ENCODE measurements at places on chromosomes 11 and 22. TPM values are rescaled to one million over a fixed set of nuclear protein-coding genes. Genes with fewer than 3 reads are reported as not detected.

DNA sequence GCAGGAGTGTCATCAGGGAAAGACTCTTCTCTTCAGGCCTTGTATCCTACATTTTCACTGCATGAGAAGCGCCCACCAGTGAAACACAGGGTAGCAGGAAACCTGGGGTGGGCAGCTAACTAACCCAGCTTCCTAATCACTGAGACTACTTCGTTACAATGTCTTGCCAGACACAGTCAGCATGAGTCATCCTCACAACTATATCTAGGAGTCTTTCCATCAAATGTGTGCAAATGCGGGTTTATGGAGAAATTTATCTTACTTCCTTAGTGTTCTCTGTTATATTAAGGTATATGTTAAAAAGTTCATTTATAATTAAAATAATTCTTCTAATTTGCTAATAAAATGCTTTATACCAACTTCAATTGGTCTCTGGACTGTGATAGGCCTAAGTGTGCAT, 79.9 kb upstream of the RAB1B start:
- DNase-seq: no peak

DNA sequence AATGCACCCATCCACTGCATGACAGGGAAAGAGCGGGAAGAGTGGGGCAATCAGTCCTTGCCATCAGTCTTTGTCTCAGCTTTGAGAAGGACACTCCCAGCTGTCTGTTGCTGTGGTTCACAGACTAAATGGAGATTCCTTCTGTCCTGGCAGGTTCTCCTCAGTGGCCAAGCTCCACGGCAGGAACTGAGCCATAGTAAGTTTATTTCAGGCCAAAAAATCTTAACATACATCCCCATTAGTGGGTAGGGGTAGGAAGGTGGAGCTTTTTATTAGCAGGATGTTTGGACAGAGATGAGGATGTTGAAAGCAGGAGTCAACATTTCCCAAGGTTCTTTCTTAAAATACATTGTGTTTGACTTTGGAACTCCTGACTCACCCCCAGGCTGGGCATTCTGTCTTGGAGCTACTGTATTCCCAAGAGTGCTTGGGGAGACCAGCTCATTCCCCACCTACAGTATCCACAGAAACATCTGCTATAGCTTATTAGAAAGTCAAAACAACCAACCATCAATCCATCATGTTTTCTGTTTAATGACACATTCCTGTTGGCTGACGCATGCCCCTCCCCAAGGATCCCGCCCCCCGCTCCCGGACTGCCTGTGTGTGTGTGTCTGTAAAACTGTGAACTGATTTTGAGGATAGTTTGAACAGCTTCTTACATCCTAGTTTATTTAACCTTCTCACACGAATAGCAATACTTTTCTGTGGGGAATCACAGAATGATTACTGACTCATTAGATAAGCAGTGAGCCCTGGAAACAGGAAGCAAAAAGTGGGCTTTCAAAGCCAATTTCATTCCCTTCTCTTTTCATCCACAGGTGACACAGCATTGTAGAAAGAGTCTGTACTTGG, 109.5 kb downstream of the CCDC81 start:
- no peak for DNase-seq

Gene SF3B2
- total RNA-seq: 241 TPM

DNA sequence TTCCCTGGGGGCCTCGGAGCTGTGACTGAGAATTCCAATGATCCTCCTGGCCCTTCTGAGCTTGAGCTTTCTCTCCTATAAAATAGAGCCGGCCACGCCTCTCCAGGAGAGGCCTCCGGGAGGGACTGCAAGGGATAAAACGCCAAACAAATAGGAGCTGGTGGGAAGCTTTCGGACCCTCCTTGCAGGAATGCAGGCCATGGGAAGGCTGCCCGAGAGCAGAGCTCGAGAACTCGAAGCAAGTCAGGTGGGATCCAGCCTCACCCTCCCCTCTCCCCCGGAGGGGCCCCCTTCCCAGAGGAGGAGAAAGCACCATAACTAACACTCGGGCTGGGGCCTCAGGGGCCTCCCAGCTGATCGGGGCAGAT, 34.6 kb downstream of the FLRT1 start:
- DNase-seq: no peak

GRCh38 chr22:50074551-50075530, 10.4 kb downstream of the MLC1 start:
- DNase-seq: no peak

DNA sequence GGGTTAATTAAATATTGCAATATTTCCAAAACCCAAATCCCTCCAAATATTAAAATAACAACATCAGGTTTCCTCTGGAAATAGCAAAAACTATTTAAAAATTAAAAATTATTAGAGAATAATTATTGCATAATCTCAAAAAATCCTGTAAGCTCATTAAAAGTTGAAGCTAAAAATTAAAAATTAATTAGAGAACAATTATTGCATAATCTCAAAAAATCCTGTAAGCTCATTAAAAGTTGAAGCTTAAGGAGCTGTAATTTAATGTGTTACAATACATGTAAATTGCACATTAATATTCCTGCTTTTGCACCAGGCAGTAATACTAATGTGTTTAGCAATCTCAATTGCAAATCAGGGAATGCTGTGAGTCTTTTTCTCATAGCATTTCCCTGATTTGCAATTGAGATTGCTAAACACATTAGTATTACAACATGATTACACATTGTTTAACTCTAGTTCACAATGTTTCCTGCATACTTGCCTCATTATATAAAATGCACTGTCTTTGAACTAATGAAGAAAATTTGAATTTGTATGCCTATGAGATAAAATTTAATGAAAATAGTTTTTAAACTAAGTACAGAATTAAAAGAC, 247.7 kb downstream of the GUCY1A2 start:
- DNase-seq: no peak

Gene MS4A12
- total RNA-seq: not detected

Gene GRM5
- total RNA-seq: not detected

DNA sequence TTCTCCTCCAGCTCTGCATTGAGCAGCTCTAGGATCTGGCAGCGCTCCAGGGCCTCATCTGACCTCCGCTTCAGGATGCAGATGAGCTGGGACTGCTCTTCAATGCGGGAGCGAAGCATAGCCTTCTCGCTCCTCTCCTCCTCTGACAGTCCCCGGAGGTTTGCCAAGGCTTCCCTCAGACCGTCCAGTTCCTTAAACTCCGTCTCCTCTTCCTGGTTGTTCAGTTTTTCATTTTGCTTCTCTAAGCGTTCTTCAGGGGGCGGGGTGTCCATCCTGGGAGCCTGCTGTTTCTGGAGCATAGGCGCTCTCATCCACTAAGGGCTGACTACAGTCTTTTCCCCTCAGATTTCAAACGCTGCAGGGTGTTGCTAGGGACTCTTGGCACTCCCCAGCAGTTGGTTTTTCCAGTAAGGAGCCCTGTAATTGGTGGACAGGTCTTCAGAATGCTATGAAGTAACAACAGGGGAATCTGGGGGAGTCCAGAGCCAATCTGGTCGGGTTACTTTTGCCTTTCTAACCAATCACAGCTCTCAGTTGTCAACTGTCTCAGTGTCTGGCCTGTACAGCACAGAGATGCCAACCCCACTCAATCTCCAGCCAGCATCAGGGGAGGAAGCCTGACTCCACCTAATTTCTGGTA, at the start of gene CCDC89:
Gene CCDC89 (minus strand): TSS at position 376 of the 640 bp plus-strand sequence. CDS start 65 bp downstream, at position 311.
- DNase-seq: no peak

Gene OR10D3
- total RNA-seq: not detected

DNA sequence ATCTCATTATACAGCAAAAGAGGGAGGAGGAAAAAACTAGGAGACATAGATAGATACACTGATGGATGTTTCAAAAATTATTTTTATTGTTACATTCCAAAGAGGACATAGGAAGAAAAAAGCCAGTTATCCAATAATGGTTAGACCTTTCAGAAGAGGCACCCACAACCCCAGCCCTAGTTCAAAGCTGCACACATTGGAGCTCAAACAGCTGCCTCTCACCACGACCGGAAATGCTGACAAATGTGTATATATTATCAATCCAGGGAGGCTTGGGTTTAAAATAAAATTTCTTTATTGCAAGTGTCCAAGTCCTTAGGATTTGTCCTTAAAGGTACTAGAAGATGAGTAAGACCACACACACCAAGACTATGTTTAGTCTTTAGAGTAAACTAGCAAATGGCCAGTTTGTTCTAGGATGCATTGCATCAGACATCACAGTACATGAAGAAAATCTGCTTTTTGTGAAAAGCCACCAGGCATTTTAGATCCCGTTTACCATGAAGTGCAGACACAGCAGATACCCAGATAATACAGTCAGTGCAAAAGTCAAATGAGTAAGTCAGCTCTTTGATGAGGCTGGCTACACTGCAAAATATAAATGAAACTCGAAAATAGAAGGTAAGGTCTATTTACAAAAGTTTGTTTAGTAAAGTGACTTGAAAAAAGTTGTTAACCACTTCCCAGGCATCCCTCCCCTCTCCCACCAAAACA, 4.6 kb upstream of the ASCL3 start:
- no peak for DNase-seq

- no peak for DNase-seq
Measured at GRCh38 chr11:73203790-73204189, 14.3 kb upstream of the P2RY2 start.

DNA sequence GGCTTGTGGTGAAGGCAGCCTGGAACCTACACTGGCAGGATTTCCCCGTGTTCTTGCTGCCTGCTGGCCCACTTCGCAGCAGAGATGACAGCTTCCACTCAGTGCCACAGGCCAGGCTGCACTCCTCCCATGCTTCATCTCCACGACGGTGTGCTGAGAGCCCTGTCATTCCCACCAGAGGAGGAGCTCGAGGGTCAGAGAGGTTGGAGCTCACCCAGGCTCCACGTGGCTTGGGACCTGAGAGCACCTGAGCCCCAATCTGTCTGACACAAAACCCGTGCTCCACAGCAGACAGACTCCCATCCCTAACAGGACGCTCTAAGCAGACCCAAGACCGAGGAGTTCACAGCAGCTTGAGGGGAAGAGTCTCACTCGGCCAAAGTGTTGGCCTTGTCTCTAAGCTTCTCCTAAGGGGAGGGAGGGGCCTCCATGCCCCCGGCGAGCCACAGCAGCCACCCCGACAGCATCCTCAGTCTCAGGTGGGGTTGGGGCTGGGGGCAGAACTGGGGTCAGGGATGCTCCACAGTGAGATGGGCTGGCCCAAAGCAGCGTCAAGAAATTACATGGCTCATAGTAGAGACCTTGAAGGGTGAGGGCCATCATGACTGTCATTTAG, 10.7 kb downstream of the LRFN4 start:
- no peak for DNase-seq

DNA sequence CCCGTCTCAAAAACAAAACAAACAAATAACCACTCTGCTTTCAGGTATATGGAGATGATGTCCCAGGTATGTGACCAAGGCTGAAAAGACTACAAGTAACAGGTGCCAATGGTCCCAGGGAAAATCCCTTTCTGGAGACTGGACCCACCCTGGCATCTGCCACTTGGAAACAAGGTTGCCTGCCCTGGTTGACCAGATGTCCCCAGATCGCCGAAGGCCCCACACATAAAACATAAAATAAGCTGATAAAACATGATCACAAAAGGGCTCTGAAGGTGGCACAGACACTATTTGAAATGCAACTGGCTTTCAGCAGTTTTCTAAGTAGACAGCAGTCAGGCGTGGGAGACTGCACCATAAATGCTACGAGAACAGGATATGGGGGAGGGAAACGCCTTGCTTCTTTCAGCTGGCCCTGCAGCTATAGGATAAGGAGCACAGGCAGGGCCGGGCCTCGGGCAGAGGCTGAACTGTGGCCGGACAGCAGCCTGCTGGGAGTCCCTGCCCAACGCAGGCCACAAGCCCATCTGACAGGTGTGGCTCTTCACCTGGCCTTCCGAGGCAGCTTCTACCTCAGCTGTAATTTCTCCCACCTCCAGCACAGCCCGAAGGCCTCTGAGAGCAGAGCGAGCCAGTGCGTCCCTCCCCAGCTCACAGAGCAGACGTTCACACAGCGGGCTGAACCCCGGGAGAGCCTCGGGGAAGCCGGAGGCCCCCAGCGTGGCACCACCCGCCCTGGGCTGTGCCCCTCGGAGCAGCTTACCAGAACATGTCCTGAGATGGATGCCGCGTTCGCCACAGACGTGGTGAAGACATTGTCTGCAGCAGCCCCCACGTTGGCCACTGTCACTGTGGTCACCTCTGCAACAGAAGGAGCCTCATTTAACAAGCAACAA, 4.0 kb downstream of the DEAF1 start:
- DNase-seq: no peak

DNA sequence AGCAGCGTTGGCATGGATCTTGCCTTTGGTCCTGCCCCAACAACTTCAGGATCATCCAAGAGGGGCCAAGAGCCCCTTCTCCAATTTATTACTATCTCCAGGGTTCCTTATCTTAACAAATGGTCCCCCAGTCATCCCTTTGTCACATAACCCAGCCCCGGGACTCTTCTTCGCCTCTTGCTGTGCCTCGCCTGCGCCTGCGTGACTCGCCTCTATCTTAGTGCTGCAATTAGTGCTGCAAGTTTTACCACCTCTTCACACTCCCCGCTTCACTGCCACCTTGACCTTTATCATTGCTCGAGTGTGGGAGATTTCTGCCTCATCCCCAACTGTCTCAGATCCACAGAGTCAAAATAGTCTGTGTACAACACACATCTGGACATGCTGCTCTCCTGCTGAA, 4.0 kb upstream of the IGSF22 start:
- no peak for DNase-seq

GRCh38 chr11:43947003-43947500, 4.6 kb downstream of the C11orf96 start:
- no peak for DNase-seq

- DNase-seq: no peak
Measured at GRCh38 chr11:27574342-27574741, 67.8 kb upstream of the LIN7C start.

DNA sequence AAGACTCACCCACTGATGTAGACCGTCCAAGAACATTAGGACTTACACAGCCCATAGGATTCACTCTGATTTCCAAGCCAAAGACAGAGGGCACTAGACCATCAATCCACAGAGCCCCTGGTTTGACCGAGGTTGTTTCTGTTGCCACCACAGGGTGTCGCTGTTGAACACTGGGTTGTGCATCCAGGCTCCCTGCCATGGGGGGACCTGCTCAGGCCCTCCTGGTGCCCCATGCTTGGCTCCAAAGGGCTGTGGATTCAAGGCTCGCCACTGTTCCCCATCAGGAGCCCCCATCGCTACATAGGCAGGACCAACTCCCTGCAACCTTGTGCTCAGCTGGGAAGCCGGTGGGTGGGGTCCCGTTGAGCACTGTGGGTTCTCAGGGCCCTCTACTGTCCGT, 128.0 kb upstream of the ANO1 start:
- DNase-seq: peak; percentile 28

DNA sequence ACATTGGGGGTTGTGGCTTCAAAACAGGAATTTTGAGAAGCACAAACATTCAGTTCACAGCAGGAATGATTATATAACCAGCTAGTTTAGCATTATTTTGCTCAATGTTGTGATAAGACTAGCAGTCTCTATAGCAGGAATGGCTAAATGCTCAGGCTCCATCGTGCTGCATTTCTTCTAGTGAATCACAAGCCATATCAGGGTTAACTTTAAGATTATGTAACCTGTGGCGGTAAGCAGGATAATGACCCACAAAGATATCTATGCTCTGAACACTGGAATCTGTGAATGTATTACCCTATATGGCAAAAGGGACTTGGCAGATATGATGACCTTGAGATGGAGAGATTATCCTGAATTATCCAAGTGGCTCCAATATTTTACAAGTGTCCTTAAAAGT, 14.8 kb downstream of the FSHB start:
- no peak for DNase-seq

GRCh38 chr22:36042240-36042639, 13.6 kb upstream of the RBFOX2 start:
- no peak for DNase-seq
